ENCODE measurements at places on chromosomes 13 and 19.
A peak's percentile ranks its signal among the peaks of the same experiment; 100 is the strongest.

DNA sequence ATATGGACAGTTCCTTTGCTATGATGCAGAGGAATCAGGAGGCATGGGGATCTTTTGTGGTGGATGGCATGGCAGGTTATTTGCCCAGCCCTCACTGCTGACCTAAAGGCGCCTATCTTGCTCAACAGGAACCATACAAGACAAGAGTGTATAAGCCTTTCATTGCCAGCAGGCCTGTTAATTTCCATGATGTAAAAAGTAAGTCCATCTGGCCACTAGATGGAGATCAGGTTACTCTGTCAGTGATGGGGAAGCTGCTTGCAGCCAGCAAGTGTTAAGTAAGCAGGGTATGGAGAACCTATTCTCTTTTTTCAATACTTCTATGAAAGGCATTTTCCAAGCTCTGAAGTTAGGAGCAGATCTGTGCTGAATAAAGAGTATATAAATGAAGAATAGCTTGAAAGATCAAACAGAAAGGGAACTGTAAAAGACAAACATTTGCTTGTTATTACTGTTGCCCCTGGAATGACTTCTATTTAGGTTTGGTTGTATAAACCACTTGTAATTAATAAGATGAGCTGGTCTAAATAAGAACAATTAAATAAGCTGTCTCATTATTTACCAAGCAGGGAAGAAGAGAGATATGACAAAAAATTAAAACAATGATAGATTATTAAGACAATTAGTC, 210.9 kb downstream of the RGCC start:
- DNase-seq, result peak; percentile 89

GRCh38 chr19:48814895-48815294, 4.1 kb upstream of the BCAT2 start:
- no peak for DNase-seq

DNA sequence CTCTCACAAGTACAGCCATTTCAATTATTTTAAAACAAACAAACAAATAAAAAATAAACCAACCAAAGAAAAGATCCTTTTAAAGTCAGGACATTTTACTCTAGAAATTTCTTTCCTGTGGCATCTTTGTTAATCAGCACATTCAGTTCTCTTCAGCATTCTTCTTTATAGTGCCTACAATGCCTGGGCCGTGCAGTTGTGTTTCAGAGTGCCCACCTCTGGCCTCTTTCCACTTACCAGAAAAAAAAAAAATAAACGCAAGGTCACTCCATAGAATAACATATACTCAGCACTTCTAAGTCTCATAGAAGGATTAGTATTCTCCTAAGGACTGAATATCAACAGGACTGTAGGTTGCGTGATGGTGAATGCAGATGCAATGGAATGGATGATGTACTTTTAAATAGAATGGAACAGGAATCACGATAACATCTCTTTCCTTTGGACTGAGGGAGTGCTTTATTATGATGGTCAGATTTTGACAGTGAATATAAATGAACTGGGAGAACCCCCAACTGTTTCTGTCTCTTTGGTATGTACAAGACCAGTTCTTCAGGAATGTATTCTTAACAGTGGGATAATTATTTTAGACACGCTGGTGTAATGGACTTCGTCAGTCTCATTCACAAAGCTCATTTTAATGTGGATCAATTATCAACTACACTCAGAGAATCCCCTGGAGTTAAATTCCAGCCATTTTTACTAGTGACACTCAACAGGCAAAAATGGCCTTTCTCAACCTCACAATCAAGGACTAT, 125.0 kb upstream of the NBEA start:
- no peak for DNase-seq

DNA sequence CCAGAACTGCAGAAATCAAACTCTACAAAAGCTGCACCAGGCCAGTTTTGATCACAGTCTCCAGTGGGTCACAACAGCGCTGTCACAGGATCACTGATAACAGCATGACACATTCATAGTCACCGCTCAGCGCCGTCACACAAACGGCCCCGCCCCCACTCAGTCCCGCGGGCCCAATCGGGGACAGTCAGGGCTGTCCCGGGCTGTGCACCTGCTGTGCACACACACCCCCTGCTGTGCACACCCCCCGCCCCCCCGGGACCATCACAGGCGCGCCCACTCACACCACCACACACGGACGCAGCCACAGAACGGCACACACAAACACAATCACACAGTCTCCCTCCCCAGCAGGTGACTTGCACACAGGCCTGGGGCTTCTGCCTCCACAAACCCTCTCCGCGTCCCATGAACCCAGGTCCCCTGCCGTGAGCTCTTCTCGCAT, 435 bp upstream of the ZNF382 start:
- DNase-seq, result no peak

- no peak for DNase-seq
Measured at GRCh38 chr13:58852076-58852475, 1220.5 kb downstream of the PCDH17 start.

DNA sequence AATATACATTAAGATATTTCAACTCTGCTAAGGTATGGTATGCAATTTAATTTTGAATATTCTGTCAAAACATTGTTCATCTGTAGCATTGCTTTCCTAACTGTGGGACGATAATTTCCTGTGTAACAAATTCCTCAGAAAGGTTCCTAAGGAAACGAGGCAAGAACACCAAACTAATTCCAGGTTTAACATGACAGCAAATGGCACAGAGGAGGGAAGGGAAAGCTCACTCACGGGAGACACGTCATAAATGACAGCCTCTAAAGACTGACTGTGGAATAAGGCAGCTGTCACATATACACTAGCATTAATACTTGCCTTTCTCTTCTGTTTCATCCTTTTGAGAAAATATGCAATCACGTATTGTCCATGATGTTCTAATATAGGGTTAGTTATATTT, 380.6 kb downstream of the LIG4 start:
- no peak for DNase-seq

- no peak for DNase-seq
Measured at GRCh38 chr13:99367106-99367616, 60.0 kb upstream of the GPR183 start.

GRCh38 chr19:34363094-34363493, 1.9 kb upstream of the GPI start:
- DNase-seq, result no peak

DNA sequence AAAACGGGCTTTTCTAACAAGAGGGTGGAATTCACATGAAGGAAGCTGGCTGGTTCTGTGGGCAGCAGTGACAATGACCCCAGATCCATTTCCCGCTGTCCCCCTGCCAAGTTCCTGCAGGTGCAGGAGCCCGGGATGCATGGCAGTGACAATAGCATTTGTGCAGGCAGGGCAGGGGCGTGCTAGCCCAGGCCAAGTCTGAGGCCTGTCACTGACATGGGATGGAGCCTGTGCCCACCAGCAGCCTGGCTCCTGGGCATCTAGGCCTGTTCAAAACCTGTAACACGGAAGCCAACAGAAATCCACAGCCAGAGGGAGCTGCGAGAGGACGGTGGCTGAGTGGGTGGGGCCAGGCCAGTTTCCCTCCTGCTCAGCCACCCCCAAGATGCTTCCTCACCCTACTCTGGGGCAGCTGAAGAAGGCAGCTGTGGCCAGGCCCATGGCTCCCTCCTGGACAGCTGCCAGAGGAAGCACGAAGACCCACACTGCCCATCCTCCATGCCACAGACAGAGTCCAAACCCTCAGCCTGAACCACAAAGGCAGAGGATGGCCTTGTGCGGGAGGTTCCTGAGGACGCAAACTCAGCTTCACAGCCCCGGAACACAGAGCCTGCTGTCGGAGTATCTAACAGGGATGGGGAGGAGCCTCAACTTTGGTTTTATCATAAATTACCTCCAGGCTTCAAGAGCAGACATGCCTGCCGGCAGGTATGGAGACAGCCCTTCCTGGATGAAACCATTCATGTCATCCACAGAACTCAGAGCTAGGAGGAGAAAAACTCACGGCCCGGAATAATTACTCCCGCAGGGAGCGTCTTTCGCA, 74.0 kb downstream of the CEBPG start:
- no peak for DNase-seq

DNA sequence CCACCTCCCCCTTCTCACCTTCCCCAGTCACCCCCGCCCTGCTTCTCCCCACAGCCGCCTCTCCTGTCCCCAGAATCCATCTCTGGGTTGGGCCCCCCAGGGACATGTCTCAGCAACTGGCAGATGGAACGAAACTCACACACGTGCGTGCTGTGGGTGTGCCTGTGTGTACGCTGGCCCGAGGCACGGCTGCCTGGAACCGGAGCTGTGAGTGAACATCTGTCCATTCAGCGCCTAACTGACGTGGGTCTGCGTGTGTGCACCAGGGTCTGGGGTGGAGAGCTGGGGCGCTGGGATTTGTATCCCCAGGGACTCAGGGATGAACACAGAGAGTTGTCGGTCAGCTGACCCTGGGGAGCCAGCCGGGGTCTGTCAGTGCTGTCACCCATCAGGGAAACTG, 752 bp upstream of the HAS1 start:
- no peak for DNase-seq

DNA sequence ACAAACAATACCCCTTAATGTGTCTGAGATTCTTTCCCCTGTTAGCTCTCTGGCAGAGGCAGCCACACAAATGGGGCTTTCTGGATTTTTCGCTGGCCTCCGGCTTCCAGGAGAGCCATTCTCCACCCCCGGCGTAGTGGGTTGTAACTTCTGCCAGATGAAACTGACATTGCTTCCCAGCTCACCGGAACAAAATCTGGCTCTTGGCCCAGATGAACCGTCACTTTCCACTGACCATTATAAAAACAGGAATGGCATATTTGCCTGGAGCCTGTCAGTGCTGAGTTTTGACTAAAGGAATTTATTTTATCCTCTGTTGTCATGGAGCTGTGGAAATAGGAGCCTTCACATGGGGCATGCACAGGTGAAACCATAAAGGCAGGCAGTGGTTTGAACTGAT, 120.6 kb upstream of the GPR12 start:
- no peak for DNase-seq

DNA sequence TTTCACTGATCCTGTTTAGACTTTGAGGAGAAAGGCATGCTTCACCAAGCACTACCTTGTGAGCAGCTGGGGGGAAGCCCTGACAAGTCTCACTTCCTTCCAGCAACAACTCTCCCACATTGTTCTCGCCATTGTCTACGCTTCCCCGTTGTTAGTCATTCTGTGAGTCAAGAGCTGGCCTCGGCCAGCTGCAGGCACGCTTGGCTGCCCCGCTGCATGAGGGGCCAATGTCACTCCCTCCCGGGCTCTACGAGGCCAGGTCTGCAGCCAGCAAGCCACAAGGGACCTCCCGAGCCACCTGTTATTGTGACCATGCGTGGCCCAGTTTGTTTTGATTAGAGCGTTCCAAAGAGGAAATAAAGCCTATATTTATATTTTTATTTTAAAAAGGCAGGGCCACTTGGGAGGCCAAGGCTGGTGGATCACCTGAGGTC, 220.9 kb downstream of the FOXO1 start:
- peak; percentile 100 for DNase-seq

- DNase-seq, result no peak
Measured at GRCh38 chr13:106212386-106213010, 323.0 kb downstream of the EFNB2 start.

DNA sequence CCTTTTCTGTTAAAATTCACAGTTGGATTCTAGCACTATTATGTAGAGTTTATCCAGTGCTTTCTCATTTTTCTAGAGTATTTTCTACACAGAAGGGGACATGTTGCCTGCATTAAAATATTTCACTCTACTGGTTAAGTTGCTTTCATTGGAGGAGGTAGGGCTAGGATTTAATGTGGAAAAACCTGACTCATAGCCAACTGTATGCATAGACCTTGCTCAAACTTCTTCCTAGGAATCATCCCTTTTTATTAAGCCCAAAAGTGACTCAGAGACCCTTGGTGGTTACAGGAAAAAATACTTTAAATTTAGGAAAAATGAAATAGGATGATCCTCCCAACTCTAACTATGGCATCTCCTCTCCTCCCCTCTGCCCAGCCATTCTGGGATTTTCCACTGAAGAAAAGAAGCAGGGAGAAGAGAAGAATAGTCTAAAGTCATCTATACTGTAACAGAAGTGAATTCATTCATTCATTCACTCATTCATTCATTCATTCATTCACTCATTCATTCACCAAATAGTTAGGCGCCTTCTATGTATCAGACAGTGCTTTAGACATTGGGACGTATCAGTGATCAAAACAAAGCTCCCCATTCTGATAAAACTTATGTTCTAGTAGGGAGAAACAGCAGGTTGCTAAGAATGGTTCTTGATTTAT, 109.0 kb upstream of the HTR2A start:
- DNase-seq, result no peak

- peak; percentile 95 for DNase-seq
Measured at GRCh38 chr19:13116282-13117175, at the start of gene TRMT1. TRMT1 (minus strand) TSS chr19:13116740; CDS start chr19:13116399, 341 bp downstream.

- no peak for DNase-seq
Measured at GRCh38 chr13:108225440-108225839, 7.2 kb downstream of the ABHD13 start.

DNA sequence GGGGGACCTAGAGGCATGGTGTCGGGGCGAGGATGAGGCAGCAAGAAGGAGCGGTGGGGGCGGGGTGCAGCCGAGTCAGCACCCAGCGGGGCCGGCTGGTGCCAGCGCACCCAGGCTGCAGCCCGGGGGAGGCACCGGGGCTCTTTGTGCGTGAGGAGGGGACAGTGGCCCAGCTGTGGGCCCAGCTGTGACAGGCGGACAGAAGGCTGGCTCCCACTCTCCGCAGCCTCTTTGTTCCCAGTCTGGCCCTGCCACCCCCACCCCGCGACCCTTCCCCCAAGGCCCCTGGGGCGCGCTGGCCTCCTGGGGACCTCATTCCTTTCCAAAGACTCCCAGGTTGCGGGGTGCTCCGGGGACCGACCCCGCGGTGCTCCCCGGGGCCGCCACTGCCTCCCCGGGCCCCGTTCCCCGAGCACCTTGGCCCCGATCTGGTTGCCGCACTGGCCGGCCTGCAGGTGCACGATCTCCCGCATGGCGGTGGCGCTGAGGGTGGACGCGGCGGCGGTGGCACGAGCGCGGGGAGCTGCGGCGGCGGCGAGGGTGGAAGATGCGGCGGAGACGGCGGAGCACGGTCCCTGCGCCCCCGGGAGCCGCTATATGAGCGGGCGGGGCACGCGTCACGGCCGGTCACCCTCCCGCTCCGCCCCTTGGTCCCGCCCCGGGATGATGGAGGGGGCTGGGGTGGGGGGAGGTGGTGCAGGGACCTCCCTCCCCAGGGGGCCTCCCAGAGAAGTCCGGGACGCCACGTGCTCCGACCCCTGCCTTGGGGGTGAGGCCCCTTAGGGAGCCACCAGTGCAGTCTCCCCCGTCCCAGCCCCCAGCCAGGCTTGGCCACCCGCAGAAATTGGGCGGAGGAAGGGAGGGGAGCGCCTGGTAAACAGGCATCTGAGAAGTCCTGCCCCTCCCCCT, at the start of gene TUBB4A:
Gene TUBB4A, minus strand, starts transcription at position 570 of the 909 bp plus-strand sequence. Its CDS starts 97 bp downstream, at position 473.
- peak; percentile 84 for DNase-seq

GRCh38 chr13:105273665-105274222, 1261.7 kb downstream of the EFNB2 start:
- DNase-seq, result no peak

- peak; percentile 47 for DNase-seq
Measured at GRCh38 chr19:7831452-7831851, 1.4 kb downstream of the EVI5L start.

GRCh38 chr19:46803555-46803954, 15.2 kb upstream of the SLC1A5 start:
- no peak for DNase-seq

All from OCI-LY7 (cell line).